ENCODE measurements at places on chromosomes 3 and 15.

DNA sequence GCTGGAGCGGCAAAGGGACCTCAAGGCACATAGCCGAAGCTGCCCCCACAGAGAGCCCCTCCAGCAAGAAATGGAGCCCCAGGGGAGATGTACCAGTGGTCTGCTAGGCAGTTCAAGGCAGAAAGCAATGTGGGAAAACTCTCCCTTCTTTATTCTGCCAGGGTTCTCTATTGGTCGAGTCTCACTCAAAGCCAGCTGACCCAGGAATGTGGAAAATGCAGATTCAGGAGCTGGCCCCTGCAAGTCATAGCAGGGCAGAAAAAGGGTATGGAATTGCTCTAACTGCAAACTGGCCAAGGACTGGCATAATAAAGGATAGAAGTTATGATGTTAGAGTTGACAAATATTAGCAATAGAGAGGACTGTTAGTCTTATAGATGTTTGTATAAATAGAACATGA lies 4.0 kb upstream of the TOPAZ1 start:
- no peak for DNase-seq

GRCh38 chr15:100338971-100339444 lies 2.8 kb downstream of the ADAMTS17 start:
- no peak for DNase-seq

DNA sequence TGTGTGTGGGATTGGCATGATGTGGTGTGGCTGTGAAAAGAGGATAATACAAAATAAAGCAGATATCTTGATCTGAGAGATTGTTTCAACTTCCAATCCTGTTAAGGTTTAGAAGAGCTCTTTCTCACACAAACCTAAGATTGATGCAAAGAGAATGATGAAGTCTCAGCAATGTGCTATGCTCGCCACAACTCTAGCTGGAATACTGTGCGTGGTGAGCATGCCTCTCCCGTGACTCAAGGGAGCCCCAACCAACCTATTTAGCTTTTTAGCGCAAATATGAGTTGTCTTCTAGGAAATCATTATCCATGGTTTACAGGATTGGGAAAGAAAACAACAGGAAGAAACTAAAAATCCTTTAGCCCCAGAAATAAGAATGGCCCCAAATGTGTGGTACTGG lies 28.5 kb downstream of the BTLA start:
- DNase-seq, result no peak

GRCh38 chr15:87618203-87618725 lies 638.3 kb downstream of the NTRK3 start:
- no peak for DNase-seq

DNA sequence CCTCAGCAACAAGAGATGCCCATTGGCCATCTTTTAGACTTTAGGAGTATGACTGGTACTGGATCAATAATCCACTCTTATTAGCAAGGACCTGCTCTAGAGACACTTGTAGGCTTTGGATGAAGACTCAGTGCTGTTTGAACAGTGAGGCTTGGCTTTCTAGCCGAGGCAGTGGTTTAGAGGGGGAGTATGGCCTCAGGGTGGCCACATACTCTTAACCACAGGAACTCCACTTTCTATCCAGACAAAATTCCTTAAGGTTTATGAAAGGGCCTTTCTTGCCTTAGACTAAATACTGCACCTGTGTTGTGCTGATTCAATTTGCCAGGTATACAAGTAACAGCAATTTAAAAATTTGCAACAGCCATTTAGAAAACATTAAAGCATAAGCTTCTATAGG lies 1046.3 kb downstream of the DIPK2A start:
- DNase-seq, result no peak

- DNase-seq, result no peak
These were observed 10.2 kb downstream of the RASL12 start for GRCh38 chr15:65057549-65057940.

GRCh38 chr15:64562003-64562640 lies 101.7 kb downstream of the ZNF609 start:
- no peak for DNase-seq

- DNase-seq, result no peak
These were observed 72.2 kb upstream of the ARL6 start for GRCh38 chr3:97692389-97692788.

Data from esophagus squamous epithelium (tissue), 5 donors.